ENCODE measurements at places on chromosomes 2 and 18.

DNA sequence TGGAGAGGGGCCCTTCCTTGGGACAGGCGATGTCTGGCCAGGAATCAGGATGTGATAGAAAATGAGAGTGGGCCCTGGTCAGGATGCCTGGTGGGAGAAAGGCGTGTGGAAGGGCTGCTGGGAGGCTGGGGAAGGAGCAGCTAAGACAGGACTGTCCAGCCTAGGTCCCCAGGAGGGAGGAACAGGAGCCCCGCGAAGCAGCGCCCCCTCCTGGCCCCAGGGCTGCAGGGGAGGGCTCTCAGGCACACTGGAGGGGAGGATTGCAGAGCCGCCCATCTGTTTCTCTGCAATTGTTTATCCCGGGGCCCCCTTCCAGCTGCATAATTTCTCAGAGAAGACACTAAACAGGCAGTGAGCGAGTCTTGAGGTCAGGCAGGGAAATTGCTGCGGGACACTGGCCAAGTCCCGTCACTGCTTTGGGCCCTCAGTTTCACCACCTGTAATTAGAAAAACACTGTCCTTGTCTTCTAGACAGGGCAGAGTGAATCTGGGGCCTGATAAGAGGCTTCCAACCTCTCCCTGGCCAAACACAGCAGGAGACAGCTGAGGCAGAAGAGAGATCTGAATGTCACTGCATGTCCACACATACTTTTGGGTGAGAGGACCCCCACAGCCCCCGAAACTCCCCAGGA lies 3.9 kb upstream of the NPPC start:
- DNase-seq, result no peak

DNA sequence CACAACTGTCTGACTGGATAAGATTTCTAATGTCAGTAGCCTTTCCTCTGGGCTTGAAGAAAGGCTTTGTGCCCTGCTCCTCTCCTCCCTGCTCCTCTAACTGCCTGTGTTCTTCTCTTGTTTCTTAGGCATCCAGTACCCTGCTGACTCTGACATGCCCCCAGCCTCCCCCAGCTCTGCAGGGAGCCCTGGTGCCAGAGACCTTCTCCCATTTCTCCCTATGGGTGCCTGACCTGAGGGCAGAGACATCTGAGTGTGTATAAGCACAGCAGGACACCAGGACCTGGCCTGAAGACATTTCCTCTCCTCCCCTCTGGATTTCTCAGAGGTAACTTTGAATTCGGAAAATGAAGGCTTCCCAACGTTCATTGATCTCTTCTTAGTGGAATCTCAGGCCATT lies 23.6 kb downstream of the RNF144A start:
- DNase-seq, result no peak

DNA sequence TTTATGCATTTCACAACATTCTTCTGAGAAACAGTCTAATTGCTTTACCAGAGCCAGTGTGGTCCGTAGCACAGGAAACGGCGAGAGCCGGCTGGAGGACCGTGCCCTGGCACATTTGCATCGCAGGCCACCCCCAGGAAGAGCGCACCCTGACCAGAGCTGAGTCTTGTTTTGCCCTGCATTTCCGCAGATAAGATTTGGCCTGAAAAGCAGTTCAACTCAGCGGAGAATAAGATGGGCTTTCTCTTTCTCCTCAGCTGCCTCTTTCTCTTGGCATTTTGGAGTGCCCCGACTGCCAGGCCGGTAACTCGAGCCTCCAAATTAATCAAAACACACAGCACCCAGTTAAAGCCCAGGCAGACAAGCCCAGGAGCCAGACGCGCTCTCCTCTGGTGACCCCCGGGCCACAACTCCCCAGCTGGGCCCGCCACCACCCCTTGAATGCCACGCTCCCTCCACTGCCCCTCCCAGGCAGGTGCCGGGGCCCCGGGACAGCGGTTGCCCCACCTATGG lies 464 bp downstream of the COL4A4 start:
- no peak for DNase-seq

DNA sequence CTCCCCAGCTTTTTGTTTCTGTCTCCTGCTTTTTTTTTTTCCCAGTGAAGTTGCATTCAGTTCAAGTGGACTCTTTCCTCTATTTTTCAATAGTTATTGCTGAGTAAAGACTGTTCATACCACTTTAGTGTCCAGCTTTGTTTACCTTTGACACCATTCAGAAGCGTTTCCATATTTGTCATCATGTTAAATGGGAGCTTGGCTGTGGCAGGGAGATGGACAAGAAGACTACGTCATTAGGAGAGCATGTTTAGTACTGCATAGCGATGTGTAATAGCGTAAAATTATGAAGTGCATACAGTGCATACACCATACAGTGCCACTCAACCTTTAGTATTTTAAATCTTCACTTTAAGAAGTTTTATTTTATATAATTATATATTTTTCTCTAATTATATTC lies 655.9 kb downstream of the DCC start:
- DNase-seq, result no peak

DNA sequence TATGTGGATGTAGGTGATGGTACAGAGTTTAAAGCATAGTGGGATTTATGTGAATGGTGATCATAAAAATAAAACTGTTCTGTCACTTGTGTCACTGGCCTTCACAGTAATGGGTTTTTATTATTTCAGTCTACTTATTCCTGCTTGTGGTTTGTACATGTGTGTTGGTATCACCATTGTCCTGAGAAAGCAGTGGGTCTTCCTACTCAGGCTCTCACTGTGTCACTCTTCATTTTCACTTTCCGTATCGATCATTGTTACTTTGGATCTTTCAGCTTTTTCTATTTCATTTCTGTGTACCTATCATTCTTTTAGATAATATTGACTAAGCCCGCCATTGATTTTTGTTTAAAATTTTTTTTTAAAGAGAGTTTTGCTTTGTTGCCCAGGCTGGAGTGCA lies 7.4 kb downstream of the MRPL30 start:
- DNase-seq, result no peak

- DNase-seq, result no peak
Observed at GRCh38 chr2:164797627-164798026, 44.0 kb downstream of the COBLL1 start.

DNA sequence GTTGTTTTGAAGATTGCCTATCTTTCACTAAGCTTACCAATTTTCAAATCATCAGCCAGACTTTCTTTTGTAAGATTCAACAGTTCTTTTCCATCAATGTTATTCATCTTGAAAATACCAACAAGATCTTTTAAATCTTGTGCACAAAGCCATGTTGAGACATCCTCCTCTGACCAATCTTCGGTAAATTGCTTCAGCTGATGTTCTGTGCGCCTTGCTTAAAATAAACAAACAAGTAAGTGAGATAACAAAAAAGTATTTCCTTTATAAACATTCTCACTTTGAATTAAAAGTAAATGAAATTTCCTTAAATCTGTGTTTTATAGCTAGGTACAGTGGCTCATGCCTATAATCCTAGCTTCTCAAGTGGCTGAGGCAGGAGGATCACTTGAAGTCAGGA lies 30.3 kb downstream of the WDSUB1 start:
- DNase-seq, result no peak

GRCh38 chr2:238321467-238321866 lies 1.1 kb downstream of the TRAF3IP1 start:
- DNase-seq, result no peak

DNA sequence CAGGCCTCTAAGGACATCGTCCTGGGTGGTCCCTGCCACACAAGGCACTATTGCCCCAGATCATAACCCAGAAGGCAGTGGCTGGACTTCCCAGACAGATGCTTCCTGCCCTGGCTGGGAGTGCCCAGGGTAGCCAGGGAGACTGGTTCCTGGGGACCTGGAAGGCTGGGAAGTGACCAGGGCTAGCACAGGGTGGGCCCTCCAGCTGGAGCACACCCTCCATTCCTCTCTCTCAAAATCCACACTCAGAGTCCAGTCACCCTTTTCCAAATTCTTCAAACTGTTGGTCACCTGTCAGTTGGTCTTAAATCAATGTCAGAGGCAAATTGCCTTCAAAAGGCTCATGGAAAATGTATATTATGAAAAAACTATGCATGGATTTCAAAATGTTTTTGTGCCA lies 11.6 kb upstream of the TUBB6 start:
- DNase-seq, result no peak

- no peak for DNase-seq
Observed at GRCh38 chr2:70902067-70902442, 33.6 kb upstream of the ATP6V1B1 start.

DNA sequence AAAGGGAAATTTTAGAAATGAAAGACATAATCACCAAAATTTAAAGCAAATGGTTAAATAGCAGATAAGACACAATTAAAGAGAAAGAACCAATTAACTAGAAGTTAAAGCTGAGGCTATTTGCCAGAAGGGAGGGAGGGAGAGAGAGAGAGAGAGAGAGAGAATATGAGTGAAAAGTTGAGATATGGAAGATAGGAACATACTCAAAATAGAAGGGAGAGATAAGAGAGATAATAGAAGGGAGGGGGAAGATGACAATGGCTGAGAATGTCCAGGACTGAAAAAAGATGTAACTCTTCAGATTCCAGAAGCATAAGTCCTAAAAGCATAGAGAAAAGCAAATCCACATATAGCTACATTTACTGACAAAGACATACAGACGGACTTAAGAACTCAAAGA lies 17.1 kb upstream of the AAK1 start:
- DNase-seq, result no peak

DNA sequence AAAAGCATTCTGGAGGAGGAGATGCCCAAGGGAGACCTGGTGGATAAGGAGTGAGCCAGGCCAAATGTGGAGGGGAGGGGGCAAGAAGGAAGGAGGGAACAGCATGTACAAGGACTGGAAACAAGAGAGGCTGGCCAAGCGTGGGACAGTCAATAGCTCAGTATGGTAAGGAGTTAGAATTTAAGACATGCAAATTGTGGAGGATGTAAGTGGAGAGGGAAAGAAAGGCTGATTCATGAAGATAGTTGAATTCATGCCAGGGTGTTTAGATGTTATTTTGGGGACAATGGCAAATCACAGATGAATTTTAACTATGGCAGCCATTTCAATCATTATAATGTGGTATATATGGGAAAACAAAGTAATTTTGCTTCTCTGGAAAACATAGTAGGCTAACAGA lies 462.3 kb downstream of the MEIS1 start:
- DNase-seq, result no peak

- DNase-seq, result peak; percentile 3
Observed at GRCh38 chr2:95158891-95159619, 593 bp downstream of the ZNF514 start.

DNA sequence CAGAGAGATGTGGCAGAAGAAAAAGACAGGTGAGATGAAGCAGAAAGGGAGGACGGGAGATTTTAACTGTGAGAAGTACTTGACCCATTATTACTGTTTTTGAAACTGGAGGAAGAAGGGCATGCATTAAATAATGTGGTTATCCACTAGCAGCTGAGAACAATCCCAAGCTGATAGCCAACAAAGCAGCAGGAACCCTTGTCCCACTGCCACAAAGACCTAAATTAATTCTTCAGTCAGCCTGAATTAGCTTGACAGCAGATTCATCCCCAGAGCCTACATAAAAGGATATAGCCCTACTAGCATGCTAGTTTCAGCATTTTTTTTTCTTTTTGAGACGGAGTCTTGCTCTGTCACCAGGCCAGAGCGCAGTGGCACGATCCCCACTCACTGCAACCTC lies 19.5 kb upstream of the REG3A start:
- peak; percentile 98 for DNase-seq

GRCh38 chr2:170924969-170925368 lies 4.1 kb upstream of the GORASP2 start:
- DNase-seq, result no peak

DNA sequence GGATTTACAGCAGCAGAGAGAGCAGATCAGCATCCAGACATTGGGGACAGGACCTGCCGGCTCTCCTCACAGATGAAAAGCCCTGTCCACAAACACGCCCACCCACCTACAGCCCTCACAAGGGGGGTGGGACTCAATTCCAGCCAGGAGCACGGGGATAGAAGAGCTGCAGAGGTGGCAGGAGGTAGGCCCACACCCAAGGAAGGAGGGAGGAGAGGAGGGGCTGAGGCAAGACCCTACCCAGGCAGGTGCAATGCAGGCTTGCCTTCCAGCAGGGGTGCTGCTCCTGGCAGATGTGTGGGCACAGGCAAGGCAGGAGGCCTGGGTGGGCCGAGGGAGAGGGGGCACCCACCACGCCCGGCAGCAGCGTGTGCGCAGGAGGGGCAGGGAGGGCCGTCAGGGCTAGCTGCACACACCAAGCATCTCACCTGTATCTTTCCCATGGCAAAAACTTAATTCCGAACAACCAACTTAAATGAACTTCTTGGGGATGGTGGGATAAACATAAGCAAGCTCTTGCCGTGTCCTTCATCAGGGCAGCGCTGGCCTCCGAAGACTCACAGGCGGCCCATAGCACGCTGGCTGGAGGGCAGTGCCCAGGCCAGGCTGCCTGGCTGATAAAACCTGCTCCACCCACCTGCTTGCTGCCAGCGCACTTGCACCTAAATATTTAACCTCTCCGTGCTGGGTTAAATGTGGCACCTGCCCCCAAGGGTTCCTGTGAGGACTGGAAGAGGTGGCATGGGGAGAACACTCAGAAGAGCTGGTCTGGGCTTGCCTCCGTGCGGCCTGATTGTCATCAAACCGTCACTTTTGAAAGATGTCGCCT lies 219.5 kb downstream of the HDAC4 start:
- no peak for DNase-seq

DNA sequence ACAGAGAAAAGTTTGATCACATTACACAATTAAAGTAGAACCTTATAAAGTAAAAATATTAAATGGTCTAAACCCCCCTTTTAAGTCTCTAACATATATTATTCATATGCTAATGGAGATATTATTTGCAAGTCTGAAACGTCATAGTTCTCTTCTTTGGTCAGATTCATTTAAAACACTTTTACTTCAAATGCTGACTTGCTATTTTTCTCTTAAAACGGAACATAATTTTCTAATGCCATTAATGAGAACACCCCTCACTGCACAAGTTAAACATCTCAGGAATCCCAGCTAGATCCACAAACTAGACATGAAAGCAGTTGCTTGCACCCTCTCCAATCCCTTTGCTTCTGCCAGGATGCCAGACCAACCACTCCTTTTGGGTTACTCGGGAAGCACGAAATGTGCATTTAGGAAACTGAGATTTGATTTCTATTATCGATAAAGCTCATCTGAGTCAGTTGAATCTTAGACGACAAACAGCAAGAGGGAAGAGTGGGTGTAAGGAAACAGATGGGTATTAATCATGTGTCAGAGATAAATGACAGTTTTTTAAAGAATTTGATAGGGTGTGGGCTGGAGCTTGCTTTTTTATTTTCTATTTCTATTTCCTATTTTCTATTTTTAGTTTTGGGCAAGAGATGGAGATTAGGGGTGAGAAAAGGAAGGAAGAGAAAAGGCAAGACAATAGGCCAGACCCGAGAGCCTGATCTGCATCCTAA lies 1.5 kb downstream of the ADD2 start:
- no peak for DNase-seq

- no peak for DNase-seq
Observed at GRCh38 chr2:170005702-170006101, 172.2 kb upstream of the MYO3B start.

GRCh38 chr2:189465478-189465877 lies 24.2 kb downstream of the WDR75 start:
- no peak for DNase-seq

DNA sequence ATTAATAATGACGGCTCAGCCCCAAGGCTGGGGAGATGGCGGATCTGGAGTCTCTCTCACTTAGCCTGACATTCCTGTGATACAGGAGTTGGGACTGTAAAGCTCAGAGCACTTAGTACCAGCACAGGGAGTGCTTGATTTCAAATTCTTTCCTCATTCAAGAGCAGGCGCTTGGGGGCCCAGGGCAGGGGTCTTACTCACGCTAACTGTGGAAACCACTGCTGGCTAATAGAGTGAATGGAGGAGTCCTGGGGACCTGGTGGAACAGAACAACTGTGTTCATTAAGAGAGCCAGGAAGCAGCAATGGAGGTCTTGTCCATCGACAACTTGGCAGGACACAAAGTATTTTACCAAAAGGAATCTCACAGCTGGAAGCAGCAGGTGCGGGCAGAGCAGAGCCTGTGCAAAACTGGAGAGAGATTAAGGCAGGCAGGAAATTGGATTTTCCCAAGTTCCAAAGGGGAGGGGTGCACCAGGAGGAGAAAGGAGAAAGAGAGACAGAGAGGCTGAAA lies 358.9 kb downstream of the TNS1 start:
- no peak for DNase-seq
